ENCODE measurements at places on chromosomes 5 and 9. TPM values are rescaled to one million over a fixed set of nuclear protein-coding genes. Genes with fewer than 3 reads are reported as not detected.

DNA sequence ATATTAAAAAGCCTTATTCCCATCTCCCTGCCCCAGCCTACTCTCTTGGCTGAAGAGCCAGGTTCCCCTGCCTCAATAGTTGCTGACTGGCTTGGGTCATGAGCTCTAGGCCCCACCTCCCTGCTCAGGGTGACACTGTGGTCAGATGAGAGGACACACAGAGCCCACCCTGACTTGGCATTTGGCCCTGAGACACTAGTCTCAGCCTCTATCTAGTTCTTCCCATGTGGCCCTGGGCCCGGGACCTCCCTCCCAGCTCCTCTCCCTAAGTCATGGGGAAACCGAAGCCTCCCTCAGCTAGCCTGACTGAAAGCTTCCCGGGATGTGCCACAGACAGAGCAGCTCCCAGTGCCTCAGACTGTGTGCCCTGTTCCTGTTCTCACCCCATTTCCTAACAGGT is 5.8 kb upstream of the MYOZ3 start:
- H3K4me1 ChIP-seq, result peaks cover 6% of the 10 kb centered on the region
- H3K4me3 ChIP-seq, result no peak overlapping the region
- no peak for DNase-seq
- H3K27me3 ChIP-seq, result no peaks in the 10 kb centered on the region
- H3K36me3 ChIP-seq, result no peaks in the 10 kb centered on the region

DNA sequence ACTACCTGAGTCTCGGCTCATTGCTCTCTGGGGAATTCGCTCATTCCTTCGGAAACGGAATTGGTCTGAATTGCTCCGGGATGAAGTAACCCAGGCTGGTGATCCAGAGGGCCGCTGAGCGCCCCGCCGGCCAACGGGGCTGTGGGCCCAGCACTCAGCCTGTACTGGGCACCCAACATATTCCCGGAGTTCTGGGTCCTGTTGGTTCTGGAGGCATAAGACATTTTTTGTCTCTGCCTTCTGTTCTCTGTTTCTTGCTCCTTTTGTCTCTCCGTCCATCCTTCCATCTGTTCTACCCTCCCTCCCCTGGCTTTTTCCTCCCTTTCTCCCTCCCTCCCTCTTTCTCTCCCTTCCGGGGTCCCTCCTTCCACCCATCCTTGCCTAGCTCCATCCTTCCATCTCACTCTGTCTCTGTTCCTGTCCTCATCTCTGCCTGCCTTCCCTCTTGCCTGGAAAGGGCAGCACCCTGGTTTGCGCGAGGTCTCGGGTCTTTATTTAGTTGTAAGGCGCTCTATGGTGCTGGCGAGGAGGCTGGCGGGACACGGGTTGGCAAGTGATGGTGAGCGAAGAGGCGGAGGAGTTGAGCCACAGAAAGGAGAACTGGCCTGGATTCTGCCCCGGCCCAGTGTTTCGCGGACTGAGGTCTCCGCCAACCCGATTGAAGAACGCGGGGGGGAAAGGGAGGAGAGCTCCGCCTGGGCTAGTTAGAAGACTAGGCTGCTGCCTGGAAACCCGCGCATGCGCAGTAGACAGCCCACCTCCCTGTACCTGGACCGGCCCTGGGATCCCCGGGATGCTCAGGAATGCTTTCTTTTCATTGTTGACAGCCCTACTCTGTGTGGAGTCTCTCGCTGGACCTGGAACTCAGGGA is 1468.0 kb downstream of the FOXD4L5 start:
- 0 out of 2 replicates have a peak, but pooled peaks cover 3% of the 10 kb centered on the region for H3K27me3 ChIP-seq
- no peaks in the 10 kb centered on the region for H3K4me1 ChIP-seq
- no peaks in the 10 kb centered on the region for H3K36me3 ChIP-seq
- peak overlapping the region; percentile 33 for H3K4me3 ChIP-seq
- no peak overlapping the region for H3K27ac ChIP-seq

DNA sequence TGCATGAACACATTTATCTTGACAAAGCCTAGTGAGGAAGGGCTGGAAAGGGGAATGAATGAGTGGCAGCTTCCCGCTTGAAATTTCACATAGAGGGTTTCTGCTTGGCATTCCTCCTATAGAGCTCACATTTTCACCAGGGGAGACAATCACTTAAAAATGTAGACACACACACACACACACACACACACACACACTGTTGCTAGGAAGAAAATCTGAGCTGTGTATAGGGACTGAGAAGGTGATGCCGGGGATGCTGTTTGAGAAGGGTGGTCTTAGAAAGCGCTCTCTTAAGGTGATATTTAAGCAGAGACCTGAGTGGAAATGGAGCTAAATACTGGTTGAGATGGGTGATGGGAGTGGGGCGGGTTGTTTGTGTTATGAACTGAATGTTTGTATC is 70.4 kb downstream of the LRRC70 start:
- H3K36me3 ChIP-seq, result no peaks in the 10 kb centered on the region
- H3K27me3 ChIP-seq, result no peaks in the 10 kb centered on the region
- H3K4me1 ChIP-seq, result no peaks in the 10 kb centered on the region

- H3K27me3 ChIP-seq, result no peaks in the 10 kb centered on the region
- H3K4me3 ChIP-seq, result no peak overlapping the region
- no peaks in the 10 kb centered on the region for H3K36me3 ChIP-seq
- no peak for DNase-seq
These were observed 31.2 kb upstream of the RAD23B start for GRCh38 chr9:107251756-107252322.

- DNase-seq, result peak; percentile 76
- H3K27me3 ChIP-seq, result no peaks in the 10 kb centered on the region
- peak overlapping the region; percentile 71 for H3K27ac ChIP-seq
- H3K4me1 ChIP-seq, result peaks cover 15% of the 10 kb centered on the region
- H3K4me3 ChIP-seq, result no peak overlapping the region
These were observed 32.1 kb upstream of the IL6ST start for GRCh38 chr5:56026863-56027300.

DNA sequence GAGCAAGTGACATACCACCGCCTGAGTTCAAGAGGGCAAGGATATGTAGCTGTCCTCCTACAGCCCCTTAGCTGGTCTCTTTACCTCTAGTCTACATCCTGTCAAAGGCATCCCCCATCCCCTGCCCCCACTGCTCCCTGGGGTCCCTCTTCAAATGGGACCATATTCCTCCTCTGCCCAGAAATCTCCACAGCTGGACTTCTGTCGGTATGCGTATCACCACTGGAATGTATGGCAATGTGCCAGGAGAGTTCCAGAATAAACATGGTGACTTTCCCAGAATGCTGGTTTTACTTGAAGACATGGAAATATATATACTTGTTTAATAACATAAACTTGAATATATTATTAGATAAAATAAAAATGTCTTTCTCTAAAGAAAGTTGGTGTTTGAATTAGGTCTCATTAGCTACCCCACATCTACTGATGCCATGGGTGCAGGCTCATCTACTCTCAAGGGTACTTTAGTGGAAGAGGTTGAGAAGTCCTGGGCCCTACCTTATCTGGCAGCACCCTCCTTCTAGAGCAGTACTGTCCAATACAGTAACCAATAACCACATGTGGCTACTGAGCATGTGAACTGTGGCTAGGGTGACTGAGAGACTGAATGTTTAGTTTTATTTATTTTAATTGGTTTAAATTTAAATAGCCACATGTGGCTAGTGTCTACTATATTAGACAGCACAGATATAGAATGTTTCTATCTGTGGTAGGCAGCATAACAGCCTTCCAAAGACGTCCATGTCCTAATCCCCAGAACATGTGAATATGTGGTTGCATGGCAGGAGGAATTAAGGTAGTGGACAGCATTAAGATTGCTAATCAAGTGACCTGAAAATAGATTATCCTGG is 181.7 kb upstream of the SLC30A5 start:
- H3K36me3 ChIP-seq, result no peaks in the 10 kb centered on the region
- no peaks in the 10 kb centered on the region for H3K4me1 ChIP-seq
- H3K4me3 ChIP-seq, result no peak overlapping the region
- no peaks in the 10 kb centered on the region for H3K27me3 ChIP-seq
- peak; percentile 12 for DNase-seq

DNA sequence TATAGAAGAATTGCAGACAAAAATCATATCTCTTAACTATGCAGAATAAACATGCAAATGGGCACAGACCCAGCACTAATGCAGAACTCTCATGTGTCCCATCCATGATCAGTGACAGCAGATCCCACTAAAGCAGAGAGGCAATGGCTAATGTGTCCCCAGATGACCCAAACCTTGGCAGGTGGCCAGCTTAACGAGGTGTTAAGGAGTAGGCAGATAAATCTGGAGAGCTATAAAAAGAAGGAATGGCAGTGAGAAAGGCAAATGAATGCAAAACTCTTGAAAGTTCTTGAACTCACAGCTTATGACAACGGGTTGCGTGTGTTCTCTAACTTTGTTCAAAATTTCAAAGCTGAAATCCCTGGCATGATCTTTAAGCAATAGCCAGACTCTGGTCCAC is 265.4 kb downstream of the RASEF start:
- no peak overlapping the region for H3K4me3 ChIP-seq
- no peak for DNase-seq
- no peaks in the 10 kb centered on the region for H3K4me1 ChIP-seq
- peaks cover 3% of the 10 kb centered on the region for H3K27me3 ChIP-seq

The WDR41 gene
- 13.5 TPM for total RNA-seq

The IARS1 gene
- total RNA-seq, result 128 TPM
